ENCODE measurements at places on chromosomes 7 and 10.

DNA sequence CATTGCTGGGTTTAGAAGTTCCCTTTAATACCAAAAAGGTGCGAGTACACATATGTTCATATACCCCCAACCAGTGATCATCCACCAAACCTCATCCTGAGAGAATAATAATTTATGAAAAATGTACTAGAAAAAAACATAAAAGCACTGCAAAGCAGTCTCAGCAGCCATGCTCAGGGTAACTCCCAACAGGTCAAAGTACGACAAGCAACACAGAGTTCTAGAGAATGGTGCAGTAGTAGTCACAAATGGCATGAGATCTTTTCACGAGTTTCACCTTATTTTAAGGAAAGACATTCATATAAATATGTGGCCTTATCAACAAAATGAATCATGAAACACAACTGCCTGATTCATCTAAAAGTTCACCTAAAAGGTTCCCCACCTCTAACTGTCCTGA lies 338.5 kb downstream of the PARD3 start:
- no peak for DNase-seq

DNA sequence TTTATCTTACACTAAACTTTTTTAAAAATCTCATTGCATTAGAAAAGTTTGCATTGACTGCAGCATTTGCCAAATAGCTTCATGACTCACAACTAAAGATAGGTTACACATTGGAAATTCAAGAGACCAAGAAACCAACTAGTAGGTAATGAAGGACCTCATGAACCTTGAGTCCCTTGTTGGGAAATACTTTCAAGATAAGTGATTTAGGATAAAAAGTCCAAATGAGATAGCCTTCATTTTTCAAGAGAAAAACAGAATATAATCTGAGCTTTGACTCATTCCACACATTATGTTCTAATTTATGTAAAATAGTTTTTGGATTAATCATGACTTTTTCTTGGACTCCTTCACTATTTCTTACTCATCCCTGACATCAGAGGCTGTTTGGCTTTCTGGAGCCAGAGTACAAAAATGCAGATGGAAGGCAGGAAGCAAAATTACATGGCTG lies 13.1 kb upstream of the LIPF start:
- DNase-seq = peak; percentile 71

- peak; percentile 3 for DNase-seq
These were observed 107.4 kb upstream of the GLCCI1 start for GRCh38 chr7:7861211-7861633.

DNA sequence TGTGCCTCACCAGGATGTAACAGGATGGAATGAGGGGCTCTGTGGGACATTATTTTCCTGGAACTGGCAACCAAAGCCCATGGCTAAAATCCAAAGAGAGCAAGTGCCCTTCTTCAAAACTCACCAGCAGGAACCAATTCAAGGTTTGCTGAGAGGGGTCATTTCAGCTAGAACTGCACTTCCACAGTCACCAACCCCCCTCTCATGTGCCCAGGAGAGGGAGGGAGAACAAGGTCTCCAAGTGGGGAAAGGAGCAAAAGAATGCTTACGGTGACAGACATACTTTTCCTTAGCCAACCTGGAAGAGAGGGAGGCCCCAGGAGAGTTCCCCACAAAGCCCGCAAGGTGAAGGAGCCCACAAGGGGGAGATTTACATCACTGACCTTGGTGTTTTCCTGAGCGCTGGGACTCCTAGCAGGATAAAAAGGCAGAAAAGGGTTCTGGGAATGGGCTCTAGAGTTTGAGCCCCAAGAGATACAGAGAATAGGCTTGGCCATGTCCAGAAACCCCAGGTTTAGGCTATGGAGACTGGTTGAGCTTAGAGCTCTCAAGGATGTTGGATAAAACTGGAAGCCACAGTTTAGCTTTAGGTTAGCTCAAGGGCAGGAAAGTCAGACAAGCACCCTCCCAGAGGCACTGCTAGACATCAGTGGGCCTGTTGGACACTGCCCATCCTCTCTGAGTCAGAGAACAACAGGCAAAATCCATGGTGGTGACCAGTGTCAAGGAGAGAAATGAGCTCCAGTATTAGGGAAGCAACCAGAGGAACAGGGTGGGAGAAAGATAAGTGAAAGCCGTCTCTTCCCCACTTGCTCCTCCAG lies 63.9 kb upstream of the GHITM start:
- DNase-seq = no peak

- peak; percentile 46 for DNase-seq
These were observed 26.5 kb downstream of the GTF2IRD1 start for GRCh38 chr7:74479961-74480829.

- DNase-seq = no peak
These were observed 114.8 kb downstream of the LMBR1 start for GRCh38 chr7:156778201-156778600.

DNA sequence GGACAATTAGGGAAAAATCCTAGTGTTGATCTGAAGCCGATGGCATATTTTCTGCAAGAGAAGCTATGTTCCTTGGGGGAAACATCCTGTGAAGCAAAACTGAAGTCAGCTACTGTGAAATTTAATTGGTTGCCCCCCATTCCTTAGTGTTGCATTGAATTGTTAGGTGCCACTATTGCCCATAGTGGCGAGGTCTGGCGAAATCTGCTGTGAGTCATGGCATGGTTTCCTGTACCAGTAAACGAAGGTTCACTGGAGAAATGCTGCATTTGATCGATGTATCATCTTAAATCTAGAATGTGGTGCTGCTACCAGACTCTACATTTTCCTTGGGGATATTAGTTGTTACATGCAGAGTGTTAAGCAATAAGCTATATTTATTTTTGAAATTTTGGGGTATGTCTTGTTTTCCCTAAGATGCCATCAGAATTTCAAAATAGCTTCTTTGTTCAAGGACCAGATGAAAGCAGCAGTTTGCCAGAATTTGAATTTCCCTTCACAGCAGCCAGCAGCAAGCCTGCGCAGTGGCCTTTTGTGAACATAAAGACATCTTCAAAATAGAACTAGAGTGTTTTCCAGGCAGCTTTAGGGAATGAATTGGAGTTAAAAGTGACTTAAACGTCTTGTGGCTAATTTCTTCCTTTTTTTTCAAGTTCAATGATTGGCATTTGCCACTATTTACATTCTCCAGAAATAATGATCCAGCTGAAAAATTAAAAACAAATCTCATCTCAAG lies 348.6 kb upstream of the COBL start:
- no peak for DNase-seq

DNA sequence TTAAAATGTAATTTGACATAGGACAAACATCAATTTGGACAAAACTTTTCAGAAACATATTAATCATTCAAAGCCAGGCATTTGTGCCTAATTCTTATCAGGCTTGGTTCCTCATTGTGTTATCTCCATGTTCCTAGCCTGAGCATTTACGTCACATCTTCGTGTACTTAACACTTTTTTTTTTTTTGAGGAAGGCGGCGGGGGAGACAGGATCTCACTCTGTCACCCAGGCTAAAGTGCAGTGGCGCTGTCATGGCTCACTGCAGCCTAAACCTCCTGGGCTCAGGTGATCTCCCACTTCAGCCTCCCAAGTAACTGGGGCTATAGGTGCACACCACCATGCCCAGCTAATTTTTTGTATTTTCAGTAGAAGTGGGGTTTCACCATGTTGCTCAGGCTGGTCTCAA lies 19.8 kb downstream of the HNRNPA2B1 start:
- DNase-seq = no peak

- DNase-seq = no peak
These were observed 123.8 kb downstream of the ARID5B start for GRCh38 chr10:62025134-62025794.

DNA sequence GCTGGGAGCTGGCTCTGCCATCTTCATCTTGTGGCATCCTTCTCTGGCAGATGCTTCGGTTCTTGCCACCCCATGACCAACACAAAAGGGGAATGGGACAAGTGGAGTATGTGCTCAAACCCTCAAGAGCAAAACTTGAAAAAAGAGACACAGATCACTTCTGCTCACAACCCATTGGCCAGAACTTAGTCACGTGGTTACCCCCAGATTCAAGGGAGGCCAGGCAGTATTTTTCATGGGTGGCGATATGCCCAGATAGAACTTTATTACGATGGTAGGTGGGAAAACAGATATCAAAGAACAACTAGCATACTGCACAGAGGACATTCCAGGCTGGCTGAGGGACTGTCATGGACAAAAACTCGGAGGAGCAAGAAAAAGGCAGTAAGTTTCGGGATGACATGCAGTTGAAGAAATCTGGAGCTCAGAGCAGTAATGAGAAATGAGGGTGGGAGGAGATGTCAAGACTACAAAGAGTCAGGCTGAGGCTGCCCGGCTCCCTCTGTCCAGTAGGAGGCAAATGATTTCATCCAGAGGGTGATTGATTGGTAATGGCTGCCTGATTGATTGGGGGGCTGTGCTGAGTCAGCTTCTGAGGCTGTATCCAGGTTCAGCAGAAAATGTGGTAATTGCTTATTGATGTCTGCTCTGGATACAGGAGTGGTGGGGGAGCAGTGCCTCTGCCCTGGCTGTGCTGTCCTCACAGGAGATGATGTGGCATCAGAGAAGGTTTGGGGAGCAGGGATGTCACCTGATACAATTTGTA lies 25.3 kb downstream of the COL13A1 start:
- no peak for DNase-seq

- no peak for DNase-seq
These were observed 1.2 kb downstream of the CFTR start for GRCh38 chr7:117480978-117481377.

DNA sequence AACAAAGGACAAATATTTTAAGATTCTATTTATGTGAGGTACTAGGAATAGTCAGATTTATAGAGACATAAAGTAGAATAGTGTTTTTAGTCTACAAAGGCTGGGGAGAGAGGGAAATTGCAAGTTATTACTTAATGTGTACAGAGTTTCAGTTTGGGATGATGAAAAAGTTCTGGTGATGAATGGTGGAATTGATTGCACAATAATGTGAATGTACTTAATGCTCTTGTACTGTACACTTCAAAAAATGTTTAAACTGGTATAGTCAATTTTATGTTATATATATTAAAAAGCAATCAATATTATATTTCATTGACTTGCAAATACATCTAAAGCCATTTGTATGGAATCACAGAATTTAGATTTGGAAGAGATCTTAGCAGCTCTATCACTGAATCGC lies 213.4 kb downstream of the PPP1R3A start:
- DNase-seq = no peak

GRCh38 chr7:135441791-135442190 lies 68.1 kb downstream of the CNOT4 start:
- no peak for DNase-seq

DNA sequence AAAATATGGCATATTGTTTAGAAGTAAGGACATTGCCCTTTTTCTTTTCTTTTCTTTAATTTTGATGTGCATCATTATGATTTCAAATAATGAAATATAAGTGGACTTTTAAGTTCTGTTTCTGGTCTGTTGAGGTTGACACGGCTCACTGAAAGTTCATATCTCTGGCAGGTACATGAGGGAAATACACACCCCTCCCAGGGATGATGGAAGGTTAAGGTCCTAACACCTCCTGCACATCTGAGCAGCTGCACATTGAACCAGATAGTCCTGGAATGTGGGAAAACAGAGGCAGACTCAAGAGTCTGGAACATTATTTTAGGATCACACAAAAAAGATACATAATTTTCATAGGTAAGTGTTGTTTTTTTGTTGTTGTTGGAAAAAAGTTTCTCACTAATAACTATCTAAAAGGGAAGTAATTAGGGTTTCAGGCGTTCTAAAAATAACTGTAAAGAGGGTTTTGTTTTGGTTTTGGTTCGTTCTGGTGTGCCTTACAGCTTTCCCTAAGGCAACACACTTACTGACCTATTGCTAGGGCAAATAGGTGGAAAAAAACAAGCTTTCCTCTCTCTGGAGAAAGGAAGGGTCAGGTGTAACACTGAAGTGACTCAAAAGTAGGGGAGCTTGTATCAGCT lies 201.2 kb upstream of the PRKCQ start:
- no peak for DNase-seq

- DNase-seq = no peak
These were observed 21.6 kb upstream of the CSGALNACT2 start for GRCh38 chr10:43116596-43116995.

Data from AG04449 (cell line).